ENCODE measurements at places on chromosomes 1 and 21.

GRCh38 chr1:12756273-12756672 is 10.3 kb downstream of the CFAP107 start:
- no peak for DNase-seq

DNA sequence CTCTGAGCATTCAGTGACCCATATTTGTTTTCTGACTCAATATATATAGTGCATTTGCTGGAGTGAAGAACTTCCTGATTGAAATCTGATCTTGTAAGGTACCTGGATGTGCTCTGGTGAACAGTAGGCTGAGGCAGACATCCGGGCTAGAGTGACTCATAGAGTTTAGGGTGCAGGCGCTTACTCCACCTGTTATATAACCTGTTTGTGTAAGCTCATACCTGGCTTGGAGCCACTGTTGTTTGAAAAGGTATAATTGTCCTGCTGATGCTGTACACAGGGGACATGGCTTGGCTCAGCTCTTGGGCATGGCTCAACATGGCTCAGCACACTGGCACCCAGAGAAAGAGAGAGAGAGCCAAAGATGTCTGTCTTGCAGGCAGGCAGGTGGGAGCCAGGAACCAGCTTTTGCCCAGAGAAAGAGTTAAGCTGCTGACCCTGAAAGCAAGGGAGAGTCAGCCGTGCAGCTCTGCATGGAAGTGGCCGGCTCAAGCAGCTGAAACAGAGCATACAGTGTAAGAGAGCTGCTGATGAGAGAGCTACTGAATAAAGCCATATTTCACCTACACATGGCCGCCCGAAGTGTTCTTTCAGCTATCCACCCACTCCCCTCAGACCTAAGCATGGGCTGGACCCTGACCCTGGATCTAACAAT is 43.2 kb downstream of the GJA5 start:
- no peak for DNase-seq

DNA sequence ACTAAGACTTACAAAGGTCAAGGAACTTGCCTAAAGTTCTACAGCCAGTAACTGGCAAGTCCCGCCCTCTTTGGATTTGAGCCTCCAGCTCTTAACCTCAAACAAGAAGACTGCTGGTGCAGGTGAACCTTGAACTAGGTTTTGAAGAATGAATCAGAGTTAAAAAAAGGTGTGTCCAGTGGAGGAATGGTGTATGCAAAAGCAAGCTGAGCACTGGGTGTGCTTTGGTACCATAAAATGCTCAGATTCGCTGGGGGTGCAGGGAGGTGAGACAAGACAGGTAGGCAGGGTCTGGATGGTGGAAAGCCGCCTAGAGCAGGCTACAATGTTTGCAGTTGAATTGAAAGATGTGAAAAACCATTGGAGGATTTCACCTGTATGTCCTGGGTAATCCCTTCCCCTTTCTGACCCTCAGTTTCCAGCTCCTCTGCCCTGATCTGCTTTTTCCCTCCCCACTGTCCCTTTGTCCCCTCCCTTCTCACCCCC is 39.8 kb downstream of the FOXD2 start:
- DNase-seq, result no peak

DNA sequence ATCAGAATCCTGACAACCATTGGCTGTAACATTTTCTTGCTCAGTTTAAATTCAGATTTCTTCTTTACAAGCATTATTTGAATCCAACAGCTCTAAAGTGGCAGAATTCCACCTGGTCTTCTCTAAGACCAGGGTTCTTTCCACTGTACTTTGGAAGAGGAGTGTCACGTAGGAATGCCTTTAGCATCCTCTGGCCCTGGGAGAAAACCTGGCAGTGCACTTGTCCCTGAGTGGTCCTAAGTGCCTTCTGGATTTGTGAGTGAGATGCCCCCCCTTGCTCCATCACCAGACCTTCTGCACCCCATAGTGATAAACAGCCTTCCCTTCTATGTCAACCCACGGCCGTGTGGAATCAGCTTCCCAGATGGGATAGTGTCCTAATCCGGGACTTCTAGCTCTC is 57.1 kb upstream of the NHLH2 start:
- no peak for DNase-seq

DNA sequence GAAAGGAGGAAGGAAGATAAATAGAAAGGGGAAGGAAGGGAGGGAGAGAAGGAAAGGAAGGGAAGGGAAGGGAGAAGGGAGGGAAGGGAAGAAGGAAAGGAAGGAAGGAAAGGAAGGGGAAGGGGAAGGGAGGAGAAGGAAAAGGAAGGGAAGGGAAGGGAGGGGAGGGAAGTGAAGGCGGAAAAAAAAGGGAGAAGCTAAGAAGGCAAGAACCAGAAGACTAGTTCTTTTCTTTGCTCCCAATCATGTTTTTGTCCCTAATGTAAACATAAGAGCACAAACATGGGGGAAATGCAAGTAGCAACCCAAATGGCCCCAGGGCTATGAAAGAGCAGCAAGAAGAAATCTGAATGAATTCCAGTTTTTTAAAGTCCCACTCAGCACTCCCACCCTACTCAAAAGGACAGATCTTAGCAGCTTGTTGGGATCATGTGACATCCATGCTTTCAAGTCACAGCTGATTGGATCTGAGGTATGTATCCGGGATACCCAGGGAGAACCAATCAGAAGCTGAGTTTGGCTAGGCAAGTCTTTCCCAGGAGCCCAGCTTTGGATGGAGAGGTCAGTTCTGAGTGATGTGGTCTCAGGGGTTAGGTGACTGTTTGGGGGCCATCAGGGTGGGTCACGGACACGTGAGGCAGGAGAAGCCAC is 24.2 kb upstream of the FHAD1 start:
- no peak for DNase-seq

DNA sequence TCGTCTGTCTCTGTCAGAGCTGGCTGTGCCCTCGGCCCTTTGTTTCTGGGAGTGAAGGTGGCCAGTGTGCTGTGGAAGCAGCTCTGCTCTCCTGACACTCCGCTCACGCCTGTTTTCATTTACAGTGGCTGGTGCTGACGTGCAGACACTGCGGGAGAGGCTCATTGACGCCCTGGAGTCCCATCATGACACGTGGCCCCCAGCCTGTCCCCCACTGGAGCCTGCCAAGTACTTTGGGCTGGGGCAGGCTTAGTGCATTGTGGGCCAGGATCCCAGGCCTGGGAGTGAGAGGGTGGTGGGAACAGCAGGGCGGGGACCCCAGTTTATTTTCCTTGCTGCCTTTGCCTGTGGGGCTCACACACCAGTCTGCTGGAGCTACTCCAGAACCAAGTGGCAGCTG is 21.1 kb downstream of the QSOX1 start:
- no peak for DNase-seq

- no peak for DNase-seq
Measured at GRCh38 chr1:247434005-247434404, 18.0 kb downstream of the NLRP3 start.

DNA sequence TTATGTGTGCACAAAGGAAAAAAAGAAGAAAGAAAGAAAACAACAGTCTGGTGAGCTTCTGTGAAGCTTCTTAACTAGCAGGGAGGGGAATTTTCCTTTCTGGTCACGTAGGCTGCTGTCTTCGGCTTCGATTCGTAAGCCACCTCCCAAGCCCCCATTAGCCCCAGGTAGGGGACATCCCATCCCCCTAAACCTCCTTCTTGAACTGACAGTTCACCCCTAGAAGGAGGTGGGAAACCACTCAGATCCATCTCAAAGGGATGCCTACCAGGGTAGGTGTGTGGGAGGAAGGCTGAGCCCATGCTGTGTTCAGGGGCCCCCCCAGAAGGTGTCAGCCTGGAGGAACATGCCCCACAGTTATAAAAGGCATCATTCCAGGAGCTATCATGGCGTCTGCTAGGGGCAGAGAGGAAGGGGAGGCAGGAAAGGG is 25.8 kb downstream of the CD247 start:
- DNase-seq, result no peak

GRCh38 chr1:96509339-96509738 is 212.2 kb upstream of the PTBP2 start:
- no peak for DNase-seq

DNA sequence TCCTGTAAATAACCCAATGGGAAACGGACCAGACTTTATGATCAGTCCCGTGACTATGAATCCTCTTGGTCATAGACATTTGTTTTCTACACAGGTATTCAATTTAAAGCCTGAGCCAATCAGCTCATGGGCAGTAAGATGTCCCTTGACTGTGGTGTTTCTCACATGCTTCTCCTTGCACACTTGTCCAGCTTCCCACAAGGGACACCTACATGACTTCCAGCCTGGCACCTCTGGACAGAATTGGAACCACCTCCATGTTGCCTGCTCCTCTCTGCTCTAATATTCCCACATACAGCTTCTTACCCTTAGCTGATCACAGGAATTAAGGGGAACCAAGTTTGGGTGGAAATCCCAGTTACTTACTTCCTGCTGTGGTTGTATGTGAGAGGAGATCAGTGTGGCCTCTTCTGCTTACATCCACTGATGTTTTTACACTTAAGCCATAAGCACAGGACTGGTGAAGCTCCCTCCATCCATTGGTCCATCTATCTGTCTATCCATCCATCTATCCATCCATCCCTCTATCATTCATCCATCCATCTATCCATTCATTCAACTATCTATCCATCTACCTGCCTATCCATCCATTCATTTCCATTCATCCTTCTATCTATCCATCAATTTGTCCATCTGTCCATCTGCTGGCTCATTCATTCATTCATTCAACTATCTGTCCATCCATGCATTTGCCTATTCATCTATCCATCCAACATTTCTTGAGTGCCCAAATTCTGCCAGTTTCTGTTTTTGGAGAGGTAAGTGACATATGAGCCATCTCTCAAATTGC is 16.4 kb downstream of the RUNX1 start:
- DNase-seq, result no peak

DNA sequence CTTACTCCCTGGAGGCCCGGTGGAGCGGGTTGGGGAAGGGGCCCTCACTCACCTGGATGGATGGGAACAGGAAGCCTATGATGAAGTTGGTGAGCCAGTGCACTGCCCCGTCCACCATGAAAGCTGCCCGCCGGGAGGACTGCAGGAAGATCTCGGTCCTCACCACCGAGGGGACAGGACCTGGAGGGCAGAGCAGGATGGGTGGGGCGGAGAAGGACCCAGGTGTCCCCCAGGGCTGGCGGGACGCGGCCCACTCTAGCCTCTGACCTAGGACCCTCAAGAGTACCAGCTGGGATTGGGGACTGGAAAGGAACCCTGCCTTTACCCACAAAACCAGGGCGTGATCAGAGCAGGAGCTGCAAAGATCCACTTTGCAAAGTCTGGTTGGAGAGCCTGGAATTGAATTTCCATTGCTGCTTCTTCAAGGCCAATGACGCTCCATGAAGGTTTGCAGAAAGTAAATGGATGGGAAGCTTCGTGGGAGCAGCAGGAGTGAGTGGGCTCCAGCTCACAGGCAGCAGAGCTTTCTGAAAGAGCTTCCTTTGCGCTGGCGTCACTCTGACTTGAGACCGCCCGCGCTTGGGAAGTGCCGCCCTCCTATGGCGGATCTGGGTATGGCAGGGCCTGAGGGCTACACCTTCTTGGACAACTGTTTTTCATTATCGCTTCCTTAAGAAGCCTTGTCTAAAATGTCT is 21.4 kb downstream of the SLC2A7 start:
- DNase-seq, result peak; percentile 59

DNA sequence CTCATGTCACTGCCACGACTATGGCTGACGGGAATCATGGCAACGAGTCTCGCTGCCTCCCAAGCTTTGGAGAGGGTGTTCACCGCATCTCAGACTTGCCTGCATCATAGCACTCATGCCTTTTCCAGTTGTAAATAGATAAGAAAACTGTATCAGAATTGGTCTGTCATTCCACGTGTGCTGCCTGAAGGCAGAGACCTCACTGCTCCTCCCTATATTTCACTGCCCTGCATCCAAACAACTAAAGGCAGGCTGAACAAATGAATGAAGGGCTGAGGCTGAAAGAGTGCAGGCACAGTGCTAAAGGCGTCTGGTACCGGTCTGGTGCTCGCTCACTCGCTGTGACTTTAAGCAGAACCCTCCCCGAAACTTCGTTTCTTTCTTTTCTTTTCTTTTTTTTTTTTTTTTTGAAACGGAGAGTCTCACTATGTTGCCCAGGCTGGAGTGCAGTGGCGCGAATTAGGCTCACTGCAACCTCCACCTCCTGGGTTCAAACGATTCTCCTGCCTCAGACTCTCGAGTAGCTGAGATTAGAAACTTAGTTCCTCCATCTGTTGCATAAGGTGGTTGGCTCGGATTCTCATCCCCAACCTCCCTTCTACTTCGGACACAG is 542 bp downstream of the EIF2B3 start:
- DNase-seq, result no peak

DNA sequence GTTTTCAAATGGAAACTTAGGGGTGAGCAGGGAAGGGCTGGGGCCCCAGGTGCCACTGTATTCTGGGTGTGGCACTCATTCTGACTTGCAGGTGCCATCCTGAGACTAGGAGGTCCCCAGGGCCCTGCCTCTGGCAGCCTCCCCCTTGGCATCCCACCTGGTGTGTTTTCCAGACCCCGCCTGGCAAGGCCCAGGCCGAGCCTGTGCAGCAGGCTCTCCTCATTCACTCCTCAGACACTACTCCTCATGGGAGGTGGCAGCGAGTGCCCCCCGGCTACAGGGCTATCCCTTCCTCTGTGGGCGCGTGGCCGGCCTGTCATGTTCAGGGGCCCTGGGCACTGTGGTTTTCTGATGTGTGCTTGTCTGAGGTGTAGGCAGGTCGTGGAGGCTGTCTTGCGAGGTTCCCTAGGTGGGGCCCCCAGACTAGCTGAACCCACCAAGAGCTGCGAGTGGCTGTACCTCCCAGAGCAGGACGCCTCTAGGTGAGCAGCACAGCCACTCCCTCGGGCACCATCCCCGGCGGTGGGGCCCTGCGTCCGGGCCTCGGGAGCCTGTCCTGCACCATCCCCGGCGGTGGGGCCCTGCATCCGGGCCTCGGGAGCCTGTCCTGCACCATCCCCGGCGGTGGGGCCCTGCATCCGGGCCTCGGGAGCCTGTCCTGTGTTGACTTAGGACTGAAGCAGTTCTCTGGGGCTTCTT is 13.2 kb downstream of the SLX9 start:
- DNase-seq, result no peak

- DNase-seq, result no peak
Measured at GRCh38 chr1:152707860-152708259, at the start of gene LCE4A. Gene LCE4A (plus strand): TSS chr1:152708160. CDS start chr1:152709076, 916 bp downstream.

- no peak for DNase-seq
Measured at GRCh38 chr1:1920057-1920607, 1.1 kb upstream of the TMEM52 start.

Measured in amygdala (tissue), 56 donors.